ENCODE measurements at places on chromosomes 2 and 18. TPM values are rescaled to one million over a fixed set of nuclear protein-coding genes. Genes with fewer than 3 reads are reported as not detected.

- H3K27me3 ChIP-seq, result peaks cover 89% of the 10 kb centered on the region
- DNase-seq, result peak; percentile 86
- H3K36me3 ChIP-seq, result no peaks in the 10 kb centered on the region
- no peak overlapping the region for H3K27ac ChIP-seq
Observed at GRCh38 chr2:74515981-74516633, 1.9 kb downstream of the TLX2 start.

GRCh38 chr18:61855449-61856378, 37.1 kb downstream of the RNF152 start:
- DNase-seq, result no peak
- no peak overlapping the region for H3K27ac ChIP-seq
- peaks cover 7% of the 10 kb centered on the region for H3K27me3 ChIP-seq
- no peak overlapping the region for H3K4me3 ChIP-seq
- no peaks in the 10 kb centered on the region for H3K36me3 ChIP-seq

DNA sequence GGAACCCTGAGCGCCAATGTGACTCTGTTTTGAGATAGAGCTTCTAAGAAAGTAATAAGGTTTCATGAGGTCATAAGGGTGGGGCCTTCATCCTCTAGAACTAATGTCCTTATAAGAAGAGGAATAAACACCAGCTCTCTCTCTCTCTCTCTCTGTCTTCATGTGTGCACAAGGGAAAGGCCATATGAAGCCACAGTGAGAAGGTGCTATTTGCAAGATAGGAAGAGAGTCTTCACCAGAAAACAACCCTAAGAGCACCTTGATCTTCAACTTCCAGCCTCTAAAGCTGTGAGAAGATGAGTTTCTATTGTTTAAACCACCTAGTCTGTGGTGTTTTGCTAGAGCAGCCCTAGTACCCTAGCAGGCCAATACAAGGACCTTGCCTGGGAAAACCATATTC, 55.8 kb downstream of the DOCK10 start:
- peaks cover 93% of the 10 kb centered on the region for H3K4me1 ChIP-seq
- H3K27me3 ChIP-seq, result no peaks in the 10 kb centered on the region
- H3K4me3 ChIP-seq, result peak overlapping the region; percentile 38
- peaks cover 32% of the 10 kb centered on the region for H3K36me3 ChIP-seq
- H3K27ac ChIP-seq, result peak overlapping the region; percentile 89

AGXT gene
- not detected for polyA plus RNA-seq

GRCh38 chr2:112340475-112341267, 65.3 kb downstream of the ZC3H6 start:
- no peak overlapping the region for H3K4me3 ChIP-seq
- H3K36me3 ChIP-seq, result no peaks in the 10 kb centered on the region
- H3K27ac ChIP-seq, result no peak overlapping the region
- no peaks in the 10 kb centered on the region for H3K27me3 ChIP-seq
- no peak for DNase-seq

SLC5A7 gene
- not detected for polyA plus RNA-seq

GRCh38 chr2:211455216-211455841, 898.9 kb downstream of the CPS1 start:
- H3K27ac ChIP-seq, result no peak overlapping the region
- no peaks in the 10 kb centered on the region for H3K27me3 ChIP-seq
- H3K4me1 ChIP-seq, result no peaks in the 10 kb centered on the region
- H3K4me3 ChIP-seq, result no peak overlapping the region
- DNase-seq, result no peak

DNA sequence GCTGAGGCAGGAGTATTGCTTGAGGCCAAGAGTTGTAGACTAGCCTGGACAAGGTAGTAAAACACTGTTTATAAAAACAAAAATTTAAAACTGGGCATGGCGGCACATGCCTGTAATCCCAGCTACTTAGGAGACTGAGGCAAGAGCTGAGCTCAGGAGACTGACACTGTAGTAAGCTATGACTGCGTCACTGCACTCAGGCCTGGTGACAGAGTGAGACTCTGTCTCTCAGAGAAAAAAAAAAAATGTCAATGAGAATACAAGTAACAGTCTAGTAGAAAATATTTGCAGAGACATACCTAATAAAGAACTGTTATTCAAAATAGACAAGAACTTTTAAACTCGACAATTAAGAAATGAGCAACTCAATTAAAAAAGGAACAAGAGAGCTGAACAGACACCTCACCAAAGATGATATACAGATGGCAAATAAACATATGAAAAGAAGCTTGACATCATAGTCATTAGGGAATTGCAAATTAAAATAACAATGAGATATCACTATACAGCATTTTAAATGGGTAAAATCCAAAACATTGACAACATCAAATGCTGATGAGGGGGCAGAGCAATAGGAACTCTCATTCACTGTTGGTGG, 624.3 kb upstream of the ZEB2 start:
- no peak overlapping the region for H3K4me3 ChIP-seq
- H3K4me1 ChIP-seq, result no peaks in the 10 kb centered on the region
- H3K27ac ChIP-seq, result no peak overlapping the region
- peaks cover 2% of the 10 kb centered on the region for H3K27me3 ChIP-seq

DNA sequence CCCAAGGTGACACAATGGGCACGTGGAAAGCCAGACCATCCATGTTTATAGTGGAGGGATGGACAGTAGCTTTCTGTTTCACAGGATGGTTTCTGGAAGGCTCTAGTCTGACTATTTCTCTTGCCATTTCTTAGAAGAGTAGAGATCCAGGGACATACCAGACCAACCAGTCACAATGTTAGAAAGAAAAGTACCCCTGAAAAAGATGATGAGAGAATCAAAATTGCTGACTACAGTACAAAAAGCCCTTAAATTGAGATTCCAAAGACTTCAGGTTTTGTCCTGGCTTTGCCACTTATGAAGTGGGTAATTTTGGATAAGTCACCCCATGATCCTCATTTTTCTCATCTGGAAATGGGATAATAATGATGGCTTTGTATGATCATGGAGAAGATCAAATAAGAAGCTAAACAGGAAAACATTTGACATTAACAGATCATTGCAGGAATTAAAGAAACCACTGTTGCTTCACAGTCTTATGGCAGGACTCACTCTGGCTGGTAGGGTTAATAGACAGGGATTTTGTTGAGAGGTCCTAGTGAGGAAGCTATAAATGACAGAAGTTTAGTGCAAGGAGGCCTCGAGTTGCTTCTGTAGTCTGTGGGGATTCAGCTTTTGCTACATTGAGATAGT, 386.0 kb downstream of the IRS1 start:
- H3K4me1 ChIP-seq, result no peaks in the 10 kb centered on the region
- no peak overlapping the region for H3K27ac ChIP-seq
- H3K36me3 ChIP-seq, result no peaks in the 10 kb centered on the region
- DNase-seq, result no peak
- no peak overlapping the region for H3K4me3 ChIP-seq
- H3K27me3 ChIP-seq, result peaks cover 14% of the 10 kb centered on the region
